ENCODE measurements at places on chromosomes 1 and 21. TPM values are rescaled to one million over a fixed set of nuclear protein-coding genes. Genes with fewer than 3 reads are reported as not detected.

Gene PEAR1
- 3.3 TPM for polyA plus RNA-seq

Gene ANKRD45
- polyA plus RNA-seq: 0.26 TPM

Gene ROR1
- polyA plus RNA-seq: 2.1 TPM

Gene IRF6
- polyA plus RNA-seq: 2.0 TPM

Gene ZNF695
- polyA plus RNA-seq: 0.12 TPM

Gene RIPPLY3
- polyA plus RNA-seq: 0.02 TPM

Gene SV2A
- polyA plus RNA-seq: 0.33 TPM

Gene TMEM53
- polyA plus RNA-seq: 13.3 TPM

Gene IARS2
- polyA plus RNA-seq: 39.8 TPM

Gene HES4
- polyA plus RNA-seq: 11.3 TPM

Gene FAM72D
- polyA plus RNA-seq: 0.07 TPM

Gene PMVK
- polyA plus RNA-seq: 30.1 TPM

Gene ASPM
- polyA plus RNA-seq: under 0.01 TPM

Gene MPL
- polyA plus RNA-seq: 0.08 TPM

Gene SOX13
- 18.6 TPM for polyA plus RNA-seq

Gene C1orf167
- 2.7 TPM for polyA plus RNA-seq

Gene KCNJ9
- polyA plus RNA-seq: not detected

Gene POLR3GL
- polyA plus RNA-seq: 46.4 TPM

Gene TLR5
- polyA plus RNA-seq: 2.7 TPM

Gene MYOC
- 0.47 TPM for polyA plus RNA-seq

Data from adipose tissue (tissue), 3 donors.